ENCODE measurements at places on chromosomes 2 and 18.

DNA sequence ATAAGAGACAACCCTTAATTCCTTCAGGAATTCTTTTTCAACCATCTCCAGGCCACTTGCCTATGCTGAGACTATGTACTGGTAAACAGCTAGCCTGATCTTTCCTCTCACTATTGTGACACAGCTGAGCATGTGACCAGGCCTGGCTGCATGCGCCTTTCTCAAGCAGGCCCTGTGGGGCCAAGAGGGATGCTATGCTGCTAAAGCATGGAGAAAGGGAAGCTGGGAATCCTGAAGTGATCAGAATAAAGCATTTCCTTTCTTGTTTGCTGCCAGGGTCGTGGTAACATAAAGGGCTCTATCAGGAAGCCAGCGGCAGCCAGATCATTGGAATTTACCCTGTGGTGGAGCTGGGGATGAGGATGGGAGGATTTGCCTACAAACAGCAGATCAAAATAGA, 29.8 kb upstream of the LCLAT1 start:
- DNase-seq = no peak

- DNase-seq = no peak
These were observed 27.1 kb upstream of the SMAD7 start for GRCh38 chr18:48977914-48978313.

DNA sequence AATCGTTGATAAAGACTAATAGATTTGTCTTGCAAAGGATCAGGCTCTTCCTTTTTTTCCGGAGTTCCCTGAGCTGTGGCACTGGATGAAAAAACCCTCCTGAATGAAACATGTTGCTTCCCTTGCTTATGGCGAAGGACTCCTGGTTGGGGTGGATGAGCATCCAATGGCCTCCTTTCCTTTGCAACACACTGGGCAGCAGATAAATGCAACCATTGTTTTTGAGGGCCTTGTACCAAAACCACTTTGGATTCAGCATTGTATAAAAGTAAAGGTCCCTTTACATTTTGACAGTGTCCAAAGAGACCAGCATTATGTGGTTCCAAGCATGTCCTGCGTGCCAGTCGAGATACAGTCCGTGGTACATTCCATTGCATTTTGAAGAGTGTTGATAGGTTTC, 44.7 kb downstream of the FAM210A start:
- no peak for DNase-seq

DNA sequence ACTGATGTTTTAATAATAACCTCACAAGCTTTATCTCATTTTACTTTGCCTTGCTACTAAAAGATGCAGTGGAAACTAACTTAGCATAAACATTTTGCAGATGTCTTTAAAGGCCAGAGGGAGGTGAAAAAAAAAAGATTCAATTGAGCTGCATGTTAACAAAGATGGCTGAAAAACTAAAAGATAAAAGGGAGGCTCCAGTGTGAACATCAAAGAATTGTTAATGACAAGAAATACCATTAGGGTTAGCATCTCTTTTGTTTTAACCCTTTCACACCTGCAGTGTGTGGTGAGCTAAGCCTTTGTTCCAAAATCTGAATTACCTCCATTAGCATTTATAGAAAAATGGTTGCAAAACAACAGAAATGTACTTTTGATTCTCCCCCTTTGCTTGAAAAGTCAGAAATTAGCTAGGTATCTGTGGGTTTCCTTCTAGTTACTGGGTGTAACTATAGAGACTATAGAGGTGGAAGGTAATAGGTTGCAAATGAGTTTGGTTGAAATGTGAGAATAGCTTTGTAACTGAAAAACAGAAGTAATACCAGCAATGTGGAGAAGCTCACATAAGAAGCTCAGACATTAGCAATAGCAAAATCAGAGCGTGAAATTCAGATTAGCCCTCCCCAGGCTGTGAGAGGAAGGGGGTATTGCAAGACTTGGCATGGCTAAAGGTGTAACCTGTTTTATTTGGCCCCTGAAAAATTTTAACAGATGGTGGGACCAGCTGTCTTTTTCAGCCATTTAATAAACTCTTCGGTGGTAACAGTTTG, 34.8 kb upstream of the SP5 start:
- no peak for DNase-seq

GRCh38 chr2:128817171-128817570, 498.5 kb upstream of the HS6ST1 start:
- DNase-seq = no peak

DNA sequence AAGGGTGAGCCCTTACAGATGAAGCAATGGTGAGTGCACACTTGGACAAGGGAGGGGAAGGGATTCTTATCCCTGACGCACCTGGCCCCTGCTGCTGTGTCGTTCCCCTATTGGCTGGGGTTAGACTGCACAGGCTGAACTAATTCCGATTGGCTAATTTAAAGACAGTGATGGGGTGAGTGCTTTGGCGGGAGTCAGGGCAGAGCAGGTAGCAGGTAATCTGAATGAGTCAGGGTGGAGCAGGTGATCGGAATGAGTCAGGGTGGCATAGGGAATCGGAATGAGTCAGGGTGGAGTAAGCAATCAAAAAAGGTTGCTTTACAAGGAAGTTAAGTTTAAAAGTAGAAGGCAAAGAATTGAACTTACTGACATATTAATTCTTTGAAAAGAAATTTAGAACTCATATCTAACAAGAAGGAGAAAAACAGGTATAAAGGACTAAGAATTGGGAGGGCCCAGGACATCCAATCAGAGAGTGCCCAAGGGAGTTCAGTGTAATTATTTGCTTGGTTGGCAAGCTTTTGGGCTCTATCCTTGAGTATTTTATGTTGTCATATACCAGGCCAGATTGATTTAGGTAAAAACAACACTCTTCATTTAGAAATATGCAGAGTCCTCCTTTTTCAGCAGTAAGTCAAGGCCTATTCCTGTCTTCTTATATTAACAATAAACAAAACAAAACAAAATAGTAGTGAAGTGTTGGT, 52.3 kb upstream of the RALBP1 start:
- DNase-seq = no peak

Measured in A549 (cell line).